Heart left ventricle (tissue), 16 donors: ENCODE measurements at places on chromosomes 1 and 21. TPM values are rescaled to one million over a fixed set of nuclear protein-coding genes. Genes with fewer than 3 reads are reported as not detected.

GRCh38 chr1:24481843-24482610, 20.6 kb upstream of the RCAN3 start:
- no peak for DNase-seq

DNA sequence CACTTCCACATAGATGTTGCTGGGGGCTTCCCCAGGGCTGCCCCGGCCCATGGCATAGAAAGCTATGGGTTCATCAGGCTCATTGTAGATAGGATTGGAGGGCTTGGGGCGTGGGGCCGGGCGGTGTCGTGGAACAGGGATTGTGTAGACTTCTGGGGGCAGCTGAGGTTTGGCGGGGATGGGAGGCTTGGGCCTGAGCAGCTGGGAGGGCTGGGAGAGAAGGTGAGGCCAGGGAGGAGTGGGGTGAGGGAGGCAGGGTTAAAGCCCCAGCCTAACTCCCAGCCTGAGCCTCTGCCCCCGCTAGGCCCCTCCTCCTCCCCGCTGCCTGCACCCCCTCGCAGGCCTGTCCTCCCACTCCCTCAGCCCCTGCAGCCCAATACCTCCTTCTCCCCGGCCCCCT, 7.4 kb downstream of the SH2D2A start:
- no peak for DNase-seq

GRCh38 chr1:32759997-32760623, 57.0 kb downstream of the YARS1 start:
- DNase-seq: no peak

DNA sequence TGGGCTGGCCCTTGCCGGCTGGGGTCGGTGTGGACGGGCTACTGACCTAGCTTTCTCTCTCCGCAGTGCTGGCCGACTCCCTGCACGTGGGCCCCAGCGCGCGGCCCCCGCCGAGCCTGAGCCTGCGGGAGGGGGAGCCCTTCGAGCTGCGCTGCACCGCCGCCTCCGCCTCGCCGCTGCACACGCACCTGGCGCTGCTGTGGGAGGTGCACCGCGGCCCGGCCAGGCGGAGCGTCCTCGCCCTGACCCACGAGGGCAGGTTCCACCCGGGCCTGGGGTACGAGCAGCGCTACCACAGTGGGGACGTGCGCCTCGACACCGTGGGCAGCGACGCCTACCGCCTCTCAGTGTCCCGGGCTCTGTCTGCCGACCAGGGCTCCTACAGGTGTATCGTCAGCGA, 34.9 kb downstream of the PTGFRN start:
- no peak for DNase-seq

DNA sequence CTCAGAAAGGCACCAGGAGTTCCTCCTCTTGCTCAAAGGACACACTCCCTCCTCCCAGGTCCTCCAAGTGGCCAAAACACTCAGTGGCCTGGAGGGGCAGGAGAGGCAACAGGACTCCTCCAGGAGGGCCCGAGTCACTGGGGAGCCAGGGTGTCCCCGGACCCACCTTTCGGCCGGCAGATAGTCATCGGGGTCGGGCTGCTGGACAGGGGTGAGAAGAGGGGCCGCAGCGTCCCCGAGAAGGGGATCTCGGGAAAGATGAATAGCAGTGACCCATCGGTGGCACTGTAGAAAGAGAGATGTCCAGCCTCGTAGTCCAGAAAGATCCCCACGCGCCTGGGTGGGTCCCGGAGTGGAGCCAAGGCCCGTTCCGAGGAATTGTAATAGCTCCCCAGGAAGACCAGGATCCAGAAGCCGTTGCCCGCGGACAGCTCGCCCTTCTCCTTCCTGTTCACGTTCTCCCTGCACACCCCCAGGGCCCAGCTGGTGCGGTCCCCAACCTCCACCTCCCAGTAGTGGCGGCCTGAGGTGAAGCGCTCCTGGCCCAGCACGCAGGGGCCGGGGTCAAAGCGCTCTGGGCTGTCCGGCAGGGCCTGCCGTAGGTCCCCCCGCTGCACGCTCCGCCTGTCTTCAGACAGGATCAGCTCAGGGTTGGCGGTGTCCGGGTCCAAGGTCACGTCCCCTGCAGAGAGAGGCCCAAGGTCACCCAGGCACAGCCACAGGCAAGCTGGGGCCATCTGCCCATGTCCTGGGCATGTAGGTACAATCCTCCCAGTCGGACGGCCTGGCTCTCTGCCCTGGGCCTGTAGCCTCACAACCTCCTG, 11.9 kb downstream of the TRIM11 start:
- DNase-seq: no peak

Gene ATAD3B
- total RNA-seq: 2.2 TPM

Gene BATF3
- total RNA-seq: 0.93 TPM

Gene AGTRAP
- 32.4 TPM for total RNA-seq

Gene STUM
- 0.97 TPM for total RNA-seq

Gene C1QB
- 93.0 TPM for total RNA-seq

Gene LCE1C
- not detected for total RNA-seq
